ENCODE measurements at places on chromosomes 12 and 14.

DNA sequence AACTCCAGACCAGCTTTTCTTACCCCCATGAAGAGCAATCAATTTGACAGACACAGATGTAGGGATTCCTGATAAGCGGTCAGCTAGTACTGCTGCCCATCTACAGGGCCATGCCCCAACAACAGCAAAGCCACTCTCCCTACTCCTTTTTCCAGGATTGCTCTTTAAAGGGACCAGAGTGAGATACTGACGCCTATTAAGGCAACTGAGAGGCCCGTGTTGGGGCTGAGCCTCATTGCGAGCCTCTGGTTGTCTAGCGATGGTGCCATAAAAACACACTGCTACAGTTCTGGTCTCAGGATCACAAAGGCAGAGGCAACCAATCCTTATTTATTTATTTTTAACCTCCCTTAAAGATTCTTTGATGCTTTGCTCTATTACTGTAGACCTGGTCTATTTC lies 31.1 kb downstream of the AK7 start:
- no peak for DNase-seq

- DNase-seq = no peak
Observed at GRCh38 chr14:44428231-44428945, 78.7 kb downstream of the FSCB start.

DNA sequence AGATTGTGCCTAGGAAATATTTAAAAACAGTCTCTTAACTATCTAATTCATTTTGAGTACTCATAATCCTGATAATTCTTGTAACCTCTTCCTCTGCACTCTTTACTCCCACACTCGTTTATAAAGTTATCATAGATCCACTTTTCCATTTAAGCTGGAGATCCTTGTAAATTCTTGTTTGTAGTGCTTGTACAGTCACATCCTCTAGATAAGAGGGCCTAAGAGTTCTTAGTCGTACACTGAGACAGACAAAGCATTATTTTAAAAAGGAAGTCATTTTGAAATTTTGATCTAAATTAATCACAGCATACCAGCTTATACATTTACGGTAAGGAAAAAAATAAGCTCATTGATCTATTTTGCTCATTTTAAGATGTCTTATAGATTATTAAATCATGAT lies 42.5 kb downstream of the LMO3 start:
- no peak for DNase-seq

GRCh38 chr12:46360908-46361666 lies 11.5 kb downstream of the SLC38A2 start:
- no peak for DNase-seq

DNA sequence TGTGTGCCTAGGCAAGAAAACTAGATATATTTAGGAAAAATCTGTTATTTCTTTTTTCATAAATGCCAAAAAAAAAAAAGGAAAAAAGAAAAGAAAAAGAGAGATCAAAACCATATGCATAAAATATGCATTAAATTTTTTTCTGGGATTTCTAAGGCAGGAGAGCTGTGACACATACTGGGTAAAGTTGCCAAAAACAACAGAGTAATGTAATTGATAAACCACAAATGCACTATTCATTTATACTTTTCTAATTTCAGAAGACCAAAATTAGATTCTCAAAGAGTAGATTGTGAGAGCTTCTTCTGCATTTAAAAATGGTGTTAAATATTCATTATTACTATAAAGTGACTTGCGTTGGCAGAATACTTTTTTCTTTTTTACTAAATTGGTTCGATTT lies 673.8 kb upstream of the MGAT4C start:
- no peak for DNase-seq
